ENCODE measurements at places on chromosomes 4 and X.

GRCh38 chrX:103417370-103417769 lies 41.0 kb downstream of the BEX3 start:
- no peak for DNase-seq

DNA sequence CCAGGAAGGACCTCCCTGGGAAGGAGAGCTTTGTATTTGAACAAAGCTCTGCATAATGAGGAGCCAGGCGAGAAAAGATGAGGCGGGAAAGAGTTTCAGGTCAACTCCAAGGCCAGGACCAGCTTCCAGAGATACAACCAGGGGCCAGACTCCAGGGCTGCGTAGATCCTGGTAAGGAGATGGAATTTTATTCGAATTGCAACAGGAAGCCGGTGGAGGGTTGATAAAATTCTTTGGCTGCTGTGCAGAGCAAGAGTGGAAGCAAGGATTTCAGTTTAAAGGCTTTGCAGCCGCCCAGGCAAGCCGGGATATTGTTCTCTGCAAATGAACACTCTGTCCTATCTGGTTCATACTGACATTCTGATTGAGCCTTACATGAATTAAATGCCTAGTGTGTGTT lies 40.2 kb upstream of the CBR4 start:
- DNase-seq = no peak

GRCh38 chr4:182862141-182862875 lies 54.9 kb downstream of the DCTD start:
- no peak for DNase-seq

- DNase-seq = no peak
Observed at GRCh38 chr4:176185051-176185450, 10.3 kb downstream of the SPATA4 start.

GRCh38 chrX:45186643-45187026 lies 14.0 kb downstream of the DIPK2B start:
- DNase-seq = no peak

- DNase-seq = peak; percentile 72
Observed at GRCh38 chrX:39855748-39856129, 242.0 kb downstream of the BCOR start.

DNA sequence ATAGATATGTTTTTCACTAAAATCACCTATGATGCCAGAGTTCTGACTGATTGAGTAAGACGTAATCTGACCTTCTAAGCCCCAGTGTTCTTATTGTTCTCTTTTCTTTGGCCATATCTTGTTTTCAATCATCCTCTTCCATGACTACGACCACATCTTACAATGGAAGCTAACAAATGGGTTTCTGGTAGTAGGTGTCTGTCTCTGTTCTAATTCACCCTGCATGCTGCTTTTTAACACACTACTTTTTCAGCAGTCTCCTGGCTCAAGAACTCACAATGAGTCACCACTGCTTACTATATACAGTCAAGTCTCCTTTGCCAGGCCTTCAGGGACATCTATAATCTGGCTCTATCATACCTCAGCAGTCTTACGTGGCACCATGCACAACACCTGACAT lies 146.1 kb downstream of the NEXMIF start:
- DNase-seq = no peak

- DNase-seq = no peak
Observed at GRCh38 chr4:32140636-32141035, 1420.5 kb downstream of the PCDH7 start.
